ENCODE measurements at places on chromosomes 13 and 19.
A peak's percentile ranks its signal among the peaks of the same experiment; 100 is the strongest.

DNA sequence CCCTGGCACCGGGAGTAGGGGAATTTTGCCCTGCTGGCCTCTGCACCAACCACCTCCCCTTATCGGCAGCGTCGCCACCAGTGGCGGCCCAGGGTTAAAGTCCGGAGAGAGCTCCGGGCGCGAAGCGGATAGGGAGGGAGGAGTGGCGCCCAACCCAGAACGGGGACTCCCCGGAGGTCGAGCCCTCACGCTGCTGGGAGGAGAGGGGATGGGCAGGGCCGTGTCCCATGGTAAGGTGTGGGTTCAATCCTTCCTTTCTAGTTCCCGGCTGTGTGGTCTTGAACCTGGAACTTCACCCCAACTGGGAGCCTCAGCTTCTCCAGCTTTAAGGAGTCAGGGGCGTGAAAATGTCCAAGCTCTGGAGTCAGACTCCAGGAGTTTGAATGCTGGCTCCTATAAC is 23.3 kb upstream of the BCL3 start:
- DNase-seq: no peak

GRCh38 chr13:94495806-94496205 is 16.3 kb upstream of the DCT start:
- DNase-seq: no peak

- no peak for DNase-seq
Observed at GRCh38 chr13:100131863-100132574, 43.1 kb downstream of the PCCA start.

DNA sequence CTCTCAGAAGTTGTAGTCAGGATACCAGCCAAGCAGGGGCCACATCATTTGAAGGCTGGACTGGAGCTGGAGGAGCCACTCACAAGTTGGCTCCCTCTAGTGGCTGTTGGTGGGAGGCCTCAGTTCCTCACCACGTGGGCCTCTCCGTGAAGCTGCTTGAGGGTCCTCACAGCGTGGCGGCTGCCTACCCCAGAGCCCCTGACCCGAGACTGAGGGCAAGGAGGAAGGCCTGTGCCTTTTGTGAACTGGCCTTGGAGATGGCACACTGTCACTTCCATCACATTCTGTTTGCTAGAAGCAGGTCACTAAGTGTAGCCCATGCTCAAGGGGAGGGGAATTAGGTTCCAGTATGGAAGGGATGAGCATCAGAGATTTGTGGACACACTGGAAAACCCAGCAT is 14.6 kb downstream of the GNA11 start:
- DNase-seq: peak; percentile 79

GRCh38 chr19:47421844-47422395 is 2.6 kb upstream of the MEIS3 start:
- DNase-seq: no peak
